Heart left ventricle (tissue), 16 donors: ENCODE measurements at places on chromosomes 2 and 18. TPM values are rescaled to one million over a fixed set of nuclear protein-coding genes. Genes with fewer than 3 reads are reported as not detected.

CPS1 gene
- 3.1 TPM for total RNA-seq

SLC5A7 gene
- total RNA-seq, result not detected

UGT1A5 gene
- total RNA-seq, result not detected

UGT1A4 gene
- not detected for total RNA-seq

CD207 gene
- 0.32 TPM for total RNA-seq

EGR4 gene
- total RNA-seq, result not detected

CSRNP3 gene
- total RNA-seq, result 5.5 TPM
